ENCODE measurements at places on chromosomes 12 and 14.

DNA sequence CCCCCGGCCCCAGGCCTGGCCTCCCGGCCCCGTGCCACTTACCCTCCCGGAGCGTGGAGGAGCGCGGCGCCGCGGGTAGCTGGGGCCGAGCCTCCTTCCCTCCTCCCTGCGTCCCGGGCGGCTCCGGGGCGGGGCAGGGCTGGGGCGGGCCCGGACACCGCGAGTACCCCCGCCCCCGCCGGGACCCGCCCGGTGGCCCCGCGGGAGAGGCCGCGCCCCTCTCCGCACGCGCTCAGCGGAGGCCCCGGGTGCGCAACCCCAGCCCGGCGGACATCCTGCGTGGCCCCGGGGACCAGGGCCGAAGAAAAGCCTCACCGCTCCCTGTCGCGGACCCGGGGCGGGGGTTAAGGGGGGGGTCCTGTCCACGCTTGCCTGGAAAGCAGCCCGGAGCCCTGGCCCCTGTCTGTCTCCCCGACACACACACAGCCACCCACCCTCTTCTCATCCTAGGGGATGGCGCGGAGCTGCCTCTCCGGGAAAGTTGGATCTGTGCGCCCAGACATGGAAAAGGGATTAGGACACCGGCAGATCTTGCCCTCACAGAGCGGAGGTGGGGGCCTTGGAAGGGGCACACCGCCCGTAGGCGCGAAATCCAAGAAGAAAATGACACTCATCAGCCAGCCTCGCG is at the start of gene SYNE3:
SYNE3 (minus strand) TSS at position 97 of the 628 bp plus-strand sequence. CDS start 40,829 bp downstream, outside the sequence.
- no peak for DNase-seq

- DNase-seq, result no peak
Observed at GRCh38 chr12:46389031-46389616, 16.6 kb upstream of the SLC38A2 start.

GRCh38 chr14:53152184-53152886 is 788 bp downstream of the DDHD1 start:
- DNase-seq, result peak; percentile 66

- DNase-seq, result peak; percentile 32
Observed at GRCh38 chr12:93880853-93881522, 203.8 kb downstream of the CRADD start.

- DNase-seq, result no peak
Observed at GRCh38 chr14:31945701-31946100, 131.4 kb upstream of the ARHGAP5 start.

GRCh38 chr14:72045271-72045670 is 113.0 kb downstream of the RGS6 start:
- DNase-seq, result peak; percentile 22

DNA sequence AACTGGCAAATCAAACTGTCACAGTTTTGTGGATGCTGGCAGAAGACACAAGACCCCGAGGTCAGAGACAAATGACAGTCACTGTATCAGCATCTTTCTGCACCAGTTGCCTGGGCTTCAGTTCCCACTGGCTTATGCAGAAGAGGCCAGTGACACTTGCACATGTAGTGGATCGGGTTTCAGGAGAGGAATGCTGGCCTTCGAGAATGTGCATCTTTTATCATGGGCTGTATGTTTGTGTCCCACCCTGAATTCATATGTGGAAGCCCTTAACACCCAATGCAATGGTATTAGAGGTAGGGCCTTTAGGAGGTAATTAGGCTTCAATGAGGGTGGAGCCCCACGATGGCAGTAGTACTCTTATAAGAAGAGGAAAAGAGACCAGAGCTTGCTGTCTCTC is 150.9 kb downstream of the SLC15A4 start:
- no peak for DNase-seq

DNA sequence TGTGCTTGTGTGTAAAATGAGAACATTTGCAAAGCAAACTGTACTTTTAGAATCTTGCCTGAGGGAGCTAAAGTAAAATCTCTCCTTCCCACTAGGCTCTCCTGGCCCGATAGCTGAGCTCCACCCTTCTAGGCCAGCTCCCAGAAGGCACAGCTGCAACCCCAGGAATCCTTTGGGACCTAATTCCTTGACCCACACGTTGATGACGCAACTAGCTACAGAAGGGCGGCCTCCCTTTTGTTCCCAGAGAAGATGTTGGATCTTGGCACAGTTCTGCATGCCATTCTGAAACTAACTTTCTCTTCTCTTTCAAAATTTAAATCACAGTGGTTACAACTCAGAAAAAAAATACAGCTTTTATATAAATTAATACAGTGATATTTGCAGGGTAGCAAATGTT is 268.1 kb downstream of the EGLN3 start:
- no peak for DNase-seq

GRCh38 chr12:53048780-53049401 is 974 bp upstream of the TNS2 start:
- DNase-seq, result peak; percentile 83

GRCh38 chr14:98955036-98955740 is 316.8 kb downstream of the BCL11B start:
- DNase-seq, result no peak

DNA sequence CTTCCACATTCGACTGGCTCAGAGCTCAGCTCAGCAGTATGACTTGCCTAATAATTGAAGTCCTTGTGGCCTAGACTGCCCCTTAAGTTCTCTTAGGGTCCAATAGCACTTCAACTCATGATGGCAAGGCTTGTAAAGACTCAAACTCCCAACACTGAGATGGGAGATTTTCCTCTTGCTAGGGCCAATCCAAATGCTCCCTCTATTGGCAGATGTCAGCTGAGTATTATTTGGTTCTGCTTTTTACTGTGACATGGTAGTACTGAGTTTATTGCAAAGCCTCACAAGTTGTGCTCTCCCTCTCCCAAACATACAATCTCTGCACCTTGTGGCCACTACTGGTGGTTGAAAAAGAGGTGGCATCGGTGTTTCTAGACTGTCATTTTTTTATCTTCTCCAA is 164.2 kb downstream of the ALG10 start:
- DNase-seq, result no peak

DNA sequence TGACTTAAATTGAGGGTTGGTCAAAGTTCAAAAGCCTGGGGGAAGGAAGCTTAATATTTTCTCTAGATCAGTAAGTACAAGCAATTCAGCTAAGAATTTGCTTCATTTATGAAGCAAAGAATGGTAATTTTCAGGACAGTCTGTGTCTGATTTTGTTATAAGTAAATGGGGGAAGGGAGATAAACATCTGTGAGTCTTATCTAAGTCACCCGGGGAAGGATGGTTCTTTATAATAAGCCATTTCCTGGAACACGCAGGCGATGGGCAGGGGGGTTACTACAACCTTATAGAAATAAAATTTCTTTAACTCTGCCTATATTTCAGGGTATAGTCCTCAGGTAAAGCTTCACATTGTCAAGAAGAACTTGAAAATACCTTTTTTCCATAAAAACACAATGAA is 42.9 kb downstream of the HELB start:
- no peak for DNase-seq

GRCh38 chr12:32734952-32735351 is 20.7 kb downstream of the YARS2 start:
- DNase-seq, result no peak

- peak; percentile 72 for DNase-seq
Observed at GRCh38 chr12:102833687-102834441, 83.2 kb downstream of the PAH start.

GRCh38 chr14:103628221-103628683 is 759 bp upstream of the KLC1 start:
- DNase-seq, result peak; percentile 84

DNA sequence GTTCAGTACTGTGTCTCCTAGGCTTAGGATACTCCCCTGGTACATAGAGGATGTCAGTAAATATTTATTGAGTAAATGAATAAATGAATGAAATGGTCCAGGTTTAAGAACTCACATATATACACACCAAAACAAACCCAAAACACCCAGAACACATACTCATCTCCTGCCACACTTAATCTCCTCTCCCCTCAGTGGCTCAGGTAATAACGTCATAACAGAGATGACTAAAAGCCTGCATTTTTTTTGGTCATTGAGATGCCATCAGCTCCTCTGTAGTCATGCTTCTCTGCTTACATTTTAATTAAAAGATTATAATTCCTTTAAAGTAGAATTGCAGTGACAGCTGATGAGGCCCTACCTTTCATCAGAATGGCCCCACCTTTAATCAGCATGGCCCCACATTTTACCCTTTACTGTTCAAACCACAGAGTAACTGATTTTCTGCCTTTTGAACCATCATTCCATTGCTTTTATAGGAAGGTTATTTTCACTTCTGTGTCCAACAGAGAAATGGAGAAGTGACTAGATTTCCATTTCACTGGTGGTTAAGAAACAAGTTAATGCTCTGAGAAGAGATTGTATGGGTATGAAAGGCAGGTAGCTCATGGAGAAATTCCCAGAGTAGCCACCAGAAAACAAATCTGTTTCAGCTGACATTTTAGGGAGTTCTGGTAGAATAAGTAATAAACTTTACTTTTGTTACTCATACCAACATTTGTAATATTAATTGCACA is 193.4 kb upstream of the ATP2B1 start:
- DNase-seq, result no peak

DNA sequence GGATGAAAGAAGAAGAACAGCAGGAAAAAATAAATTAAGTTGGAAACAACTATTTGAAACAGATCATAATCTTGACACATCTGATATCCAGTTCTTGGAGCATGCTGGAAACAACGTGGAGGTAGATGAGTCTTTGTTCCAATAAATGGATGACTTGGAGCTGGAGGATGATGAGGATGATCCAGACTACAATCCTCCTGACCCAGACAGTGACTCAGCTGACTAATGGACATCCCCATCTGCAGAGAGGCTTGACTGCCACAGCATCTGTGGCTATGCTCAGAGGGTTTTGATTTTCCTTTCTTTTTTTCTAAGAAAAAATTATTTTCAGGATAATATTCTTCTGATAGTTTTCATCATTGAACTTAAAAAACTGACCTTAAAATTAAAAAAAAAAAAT is 6.2 kb upstream of the ZDHHC17 start:
- no peak for DNase-seq

DNA sequence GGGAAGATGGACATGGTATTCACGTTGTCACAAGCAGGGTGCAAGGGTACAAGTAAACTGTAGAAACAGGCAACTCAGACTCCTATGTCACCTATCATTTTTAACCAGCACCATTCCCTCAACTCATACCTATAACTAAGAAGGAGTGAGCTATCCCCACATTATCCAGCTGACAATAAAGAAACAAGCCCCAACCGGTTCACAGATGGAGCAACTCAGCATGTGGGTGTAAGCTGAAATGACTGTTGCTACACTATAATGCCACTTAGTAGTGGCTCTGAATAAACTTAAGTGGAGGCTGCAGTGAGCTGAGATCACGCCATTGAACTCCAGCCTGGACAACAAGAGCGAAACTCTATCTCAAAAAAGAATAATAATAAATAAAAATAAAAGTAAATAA is 829.5 kb upstream of the MDGA2 start:
- DNase-seq, result no peak

DNA sequence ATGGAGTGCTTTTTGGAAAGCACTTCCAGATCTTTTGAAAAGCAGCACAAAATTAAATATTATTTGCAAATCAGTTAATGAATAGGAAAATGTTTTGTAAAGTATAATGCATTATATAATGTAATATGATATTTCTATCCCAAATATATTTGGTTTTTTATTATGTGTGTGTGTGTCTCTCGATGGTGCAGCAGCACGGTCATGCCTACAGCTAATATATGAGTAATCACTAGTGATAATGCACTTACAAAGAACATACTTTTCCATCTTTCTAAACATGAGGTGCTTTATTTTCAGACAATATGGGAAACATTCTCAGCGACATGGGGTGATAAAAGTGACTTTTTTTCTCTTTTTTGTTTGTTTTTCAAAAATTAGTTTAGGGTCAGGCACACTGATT is 1.3 kb upstream of the EEA1 start:
- DNase-seq, result no peak

GRCh38 chr14:31505411-31505810 is 17.6 kb upstream of the GPR33 start:
- no peak for DNase-seq

GRCh38 chr12:51246254-51246853 is 7.7 kb downstream of the DAZAP2 start:
- DNase-seq, result no peak

- no peak for DNase-seq
Observed at GRCh38 chr14:31966896-31967668, 110.0 kb upstream of the ARHGAP5 start.

DNA sequence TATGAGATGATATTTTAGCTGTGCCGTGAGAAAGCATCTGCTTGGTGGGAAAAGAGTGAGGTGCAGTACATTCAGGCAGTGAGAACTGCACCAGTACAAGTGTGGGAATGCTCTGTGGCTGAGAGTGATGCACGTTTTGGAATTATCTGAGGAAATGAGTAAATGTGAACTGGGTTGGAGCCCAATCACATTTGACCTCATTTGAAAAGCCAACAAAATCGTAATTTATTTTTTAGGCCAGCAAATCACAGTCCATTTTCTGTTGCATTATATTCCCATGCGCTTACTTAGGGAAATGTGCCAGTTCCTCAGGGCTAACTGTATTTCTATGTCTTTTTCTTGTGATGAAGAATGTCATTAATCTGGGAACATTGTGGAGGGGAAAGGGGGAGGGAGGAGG is 77.3 kb downstream of the SNAPC1 start:
- DNase-seq, result no peak

- no peak for DNase-seq
Observed at GRCh38 chr14:88430976-88431375, 45.5 kb downstream of the SPATA7 start.

- no peak for DNase-seq
Observed at GRCh38 chr14:105839425-105840265, 313.3 kb downstream of the TMEM121 start.

GRCh38 chr12:26114720-26115401 is 10.0 kb downstream of the BHLHE41 start:
- no peak for DNase-seq

GRCh38 chr12:126741536-126742240 is 1525.3 kb upstream of the TMEM132C start:
- DNase-seq, result no peak

- DNase-seq, result no peak
Observed at GRCh38 chr12:95201056-95201670, 16.1 kb downstream of the FGD6 start.

GRCh38 chr14:56333359-56334292 is 215.4 kb downstream of the PELI2 start:
- peak; percentile 3 for DNase-seq

DNA sequence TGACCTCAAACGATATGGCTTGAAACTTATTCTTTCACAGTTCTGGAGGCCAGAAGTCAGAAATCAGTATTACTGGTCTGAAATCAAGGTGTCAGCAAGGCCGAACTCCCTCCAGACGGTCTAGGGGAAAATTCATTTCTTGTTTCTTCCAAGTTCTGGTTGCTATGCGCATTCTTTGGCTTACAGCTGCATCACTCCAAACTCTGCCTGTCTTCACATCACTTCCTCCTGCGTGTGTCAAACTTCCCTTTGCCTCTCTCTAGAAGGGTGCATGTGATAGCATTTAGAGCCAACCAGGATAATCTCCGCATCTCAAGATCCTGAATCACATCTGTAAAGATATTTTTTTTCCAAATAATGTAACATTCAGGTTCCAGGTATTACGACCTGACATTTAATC is 62.8 kb downstream of the DENND5B start:
- DNase-seq, result no peak

DNA sequence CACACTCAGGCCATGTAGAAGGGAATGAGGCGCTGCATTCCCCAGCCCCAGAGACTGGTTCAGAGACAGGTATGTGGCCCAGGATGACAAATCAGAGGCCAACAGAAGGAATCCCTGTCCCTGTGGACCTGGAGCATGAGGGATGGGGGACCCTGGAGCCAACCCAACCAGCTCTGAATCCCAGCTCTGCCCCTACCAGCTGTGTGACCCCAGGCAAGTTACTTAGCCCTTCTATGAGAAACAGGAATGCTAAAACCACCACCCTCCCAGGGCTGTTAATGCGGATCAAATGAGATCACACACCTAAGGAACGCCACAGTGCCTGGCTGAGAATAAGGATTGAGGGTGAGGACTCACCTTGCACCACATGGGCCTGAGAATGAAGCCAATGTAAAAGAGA is 15.6 kb downstream of the ITPK1 start:
- DNase-seq, result peak; percentile 80
